Peyer's patch (tissue), 4 donors: ENCODE measurements at places on chromosomes 5 and 9.

- no peak for DNase-seq
These were observed 258.9 kb upstream of the GAS1 start for GRCh38 chr9:87206064-87206661.

DNA sequence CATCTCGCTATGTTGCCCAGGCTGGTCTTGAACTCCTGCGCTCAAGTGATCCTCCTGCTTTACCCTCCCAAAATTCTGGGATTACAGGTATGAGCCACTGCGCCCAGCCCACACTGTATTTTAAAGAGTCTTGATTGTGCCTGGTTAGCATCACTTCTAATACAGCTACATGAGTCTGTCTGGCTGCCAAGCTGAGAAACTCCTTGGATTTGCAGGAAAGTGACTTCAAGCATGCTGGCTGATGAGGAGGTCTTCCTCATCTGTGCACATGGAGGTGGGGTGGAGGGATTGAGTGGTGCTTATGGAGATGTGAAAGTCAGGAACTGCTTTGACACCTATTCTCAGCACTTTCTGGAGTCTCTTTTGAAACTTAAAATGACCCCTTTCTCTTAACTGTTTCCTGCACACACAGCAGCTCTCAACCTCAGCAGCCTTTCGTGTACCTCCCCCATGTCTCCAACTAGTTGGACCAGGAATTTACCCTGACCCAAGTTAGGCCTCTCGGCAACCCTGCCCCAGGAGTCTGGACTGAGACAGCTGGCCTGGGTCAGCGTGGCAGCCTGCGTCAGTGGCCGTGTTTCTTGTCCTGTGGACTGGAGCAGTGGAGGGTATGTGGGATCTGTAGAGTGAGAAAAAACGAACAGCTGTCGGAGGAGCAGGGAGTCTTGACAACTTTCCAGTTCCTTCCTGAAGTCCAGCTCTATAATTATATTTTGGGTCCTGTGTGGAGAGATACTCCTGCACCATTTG, 72.5 kb downstream of the ACER2 start:
- no peak for DNase-seq

- DNase-seq: no peak
These were observed 25.2 kb upstream of the HAPLN1 start for GRCh38 chr5:83745816-83746215.

DNA sequence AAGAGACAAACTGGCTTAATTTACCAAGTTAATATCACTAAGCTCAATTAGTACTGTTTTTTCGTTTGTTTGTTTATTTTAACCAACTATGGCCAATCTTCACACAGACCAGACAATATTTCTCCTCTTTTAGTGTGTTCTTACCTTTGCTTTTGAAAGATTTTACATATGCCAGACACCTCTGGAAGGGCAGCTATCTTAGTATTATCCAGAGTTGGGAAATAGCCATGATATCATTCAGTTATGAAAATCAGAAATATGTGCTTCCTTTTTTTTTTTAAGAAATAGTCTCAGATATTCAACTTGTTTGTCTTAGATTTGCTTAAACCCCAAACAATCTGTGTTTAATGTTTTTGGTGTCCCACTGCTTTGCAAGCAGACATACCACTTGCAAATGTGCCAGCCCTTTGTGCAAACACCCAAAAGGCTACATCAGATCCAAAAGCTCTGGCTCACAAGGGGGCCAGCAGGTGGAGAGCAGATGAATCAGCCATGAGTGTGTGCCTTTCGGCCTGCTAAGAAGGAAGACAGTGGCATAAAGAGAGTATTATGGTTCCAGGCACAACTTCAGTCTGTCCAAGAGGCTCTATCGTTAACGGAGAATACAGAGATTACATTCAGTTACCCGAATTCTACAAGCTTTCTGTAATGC, 147.6 kb downstream of the EFNA5 start:
- no peak for DNase-seq

- DNase-seq: no peak
These were observed 159.8 kb upstream of the GAS1 start for GRCh38 chr9:87107072-87107471.

DNA sequence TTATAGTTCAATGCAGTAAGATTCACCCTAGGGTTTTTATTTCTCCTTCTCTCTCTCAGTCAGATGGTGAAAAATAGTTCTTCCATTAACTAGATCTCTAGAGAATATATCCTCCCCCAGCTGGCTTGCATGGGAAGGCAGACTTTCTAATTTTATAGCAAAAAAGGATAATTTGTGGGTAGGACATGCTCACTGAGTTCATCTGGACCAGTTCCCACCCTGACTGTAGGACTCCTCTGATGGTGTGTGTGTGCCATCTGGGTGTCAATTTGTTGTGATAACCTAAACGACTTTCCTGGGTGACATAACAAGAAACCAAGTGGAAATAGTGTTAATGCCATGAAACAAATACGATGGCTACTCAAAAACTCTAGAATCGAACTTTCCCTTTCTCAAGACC, 44.9 kb downstream of the APBA1 start:
- DNase-seq: no peak

DNA sequence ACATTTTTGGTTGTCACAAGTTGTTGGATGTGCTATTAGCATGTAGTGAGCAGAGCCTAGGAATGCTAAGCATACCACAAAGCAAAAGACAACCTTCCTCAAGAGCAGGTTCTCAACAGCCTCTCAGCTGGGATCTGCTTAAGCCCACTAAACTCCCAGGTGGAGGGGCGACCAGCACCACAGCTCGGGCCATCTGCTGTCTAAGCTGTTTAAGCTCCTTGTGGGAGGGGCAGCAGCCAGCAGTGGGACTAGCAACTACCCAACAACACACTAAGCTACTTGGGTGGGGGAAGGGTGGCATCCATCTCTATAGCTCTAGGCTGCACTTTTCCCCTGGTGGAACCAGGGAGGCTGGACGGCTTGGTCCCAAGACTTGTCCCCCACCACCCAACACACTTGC, 1052.7 kb upstream of the ARRDC3 start:
- no peak for DNase-seq

- DNase-seq: no peak
These were observed 108.4 kb downstream of the ENTREP1 start for GRCh38 chr9:69433392-69433791.

DNA sequence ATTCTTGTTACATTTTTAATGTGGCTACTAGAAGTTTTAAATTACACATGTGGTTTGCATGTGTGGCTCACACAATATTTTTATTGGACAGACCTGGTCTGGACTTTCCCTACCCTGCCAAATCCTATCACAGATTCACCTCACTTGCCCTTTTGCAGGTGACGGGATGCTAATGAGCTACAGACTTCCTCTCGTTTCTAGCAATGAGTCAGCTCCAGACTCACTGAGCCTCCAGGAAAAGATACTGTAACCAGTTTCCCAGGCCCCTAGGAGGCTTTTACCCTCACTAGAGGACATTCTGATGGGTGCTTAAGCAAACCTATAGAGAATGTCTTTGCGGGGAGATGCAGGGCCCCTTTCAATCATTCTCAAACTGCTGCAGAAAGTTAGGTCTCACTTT, 135.4 kb downstream of the WDR41 start:
- no peak for DNase-seq

GRCh38 chr5:91144491-91145332, 238.4 kb downstream of the ARRDC3 start:
- DNase-seq: no peak

DNA sequence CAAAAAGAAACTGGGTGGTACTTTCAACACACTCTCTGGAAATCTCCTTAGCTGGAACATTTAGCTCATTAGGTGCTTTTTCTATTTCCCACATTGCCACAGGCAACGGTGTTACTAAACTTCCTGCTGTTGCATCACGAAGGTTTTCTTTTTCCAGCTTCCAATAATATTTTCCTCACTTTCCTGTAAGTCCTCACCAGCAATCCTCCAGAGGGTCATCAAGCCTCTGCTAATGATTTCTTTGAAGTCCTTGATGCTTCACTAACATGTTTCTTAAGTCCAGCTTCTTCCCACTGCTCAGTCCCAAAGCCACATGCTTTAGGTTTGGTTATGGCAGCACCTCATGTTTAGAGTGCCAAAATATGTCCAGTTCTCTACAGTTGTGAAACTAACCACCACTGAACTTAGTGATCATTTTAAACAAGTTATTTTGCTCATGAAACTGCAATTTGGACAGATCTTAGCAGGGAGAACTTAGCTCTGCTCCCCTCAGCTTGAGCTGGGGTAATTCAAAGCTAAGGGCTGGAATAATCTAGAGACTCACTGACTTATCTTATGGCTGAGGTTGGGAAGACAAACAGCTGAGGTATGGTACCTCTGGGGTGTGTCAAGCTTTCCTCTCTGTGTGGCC, 39.9 kb upstream of the RETREG1 start:
- no peak for DNase-seq

DNA sequence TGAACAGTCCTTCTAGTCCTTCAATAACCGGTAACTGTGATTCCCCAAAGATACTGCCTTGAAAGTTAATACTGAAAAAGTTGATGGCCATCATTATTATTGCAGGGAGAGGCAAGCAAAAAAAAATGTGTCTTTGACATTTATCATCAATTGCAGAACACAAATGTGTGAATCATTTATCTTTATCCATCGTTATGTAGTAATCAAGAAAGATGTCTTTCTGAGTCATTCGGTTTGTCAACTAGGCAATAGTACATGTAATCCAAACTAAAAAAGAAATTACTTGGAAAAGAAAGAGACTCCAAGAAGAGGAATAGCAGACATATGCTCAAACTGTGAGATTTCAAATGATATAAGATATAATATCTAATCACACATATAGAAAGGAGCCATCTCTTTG, 473.0 kb downstream of the CETN3 start:
- no peak for DNase-seq

GRCh38 chr9:79756414-79756813, 184.6 kb downstream of the TLE4 start:
- no peak for DNase-seq

GRCh38 chr5:7794823-7795222, 56.1 kb downstream of the CFAP90 start:
- DNase-seq: no peak

GRCh38 chr5:90612919-90613318, 54.3 kb downstream of the ADGRV1 start:
- DNase-seq: no peak

- no peak for DNase-seq
These were observed 34.4 kb downstream of the RAD50 start for GRCh38 chr5:132591145-132591544.

DNA sequence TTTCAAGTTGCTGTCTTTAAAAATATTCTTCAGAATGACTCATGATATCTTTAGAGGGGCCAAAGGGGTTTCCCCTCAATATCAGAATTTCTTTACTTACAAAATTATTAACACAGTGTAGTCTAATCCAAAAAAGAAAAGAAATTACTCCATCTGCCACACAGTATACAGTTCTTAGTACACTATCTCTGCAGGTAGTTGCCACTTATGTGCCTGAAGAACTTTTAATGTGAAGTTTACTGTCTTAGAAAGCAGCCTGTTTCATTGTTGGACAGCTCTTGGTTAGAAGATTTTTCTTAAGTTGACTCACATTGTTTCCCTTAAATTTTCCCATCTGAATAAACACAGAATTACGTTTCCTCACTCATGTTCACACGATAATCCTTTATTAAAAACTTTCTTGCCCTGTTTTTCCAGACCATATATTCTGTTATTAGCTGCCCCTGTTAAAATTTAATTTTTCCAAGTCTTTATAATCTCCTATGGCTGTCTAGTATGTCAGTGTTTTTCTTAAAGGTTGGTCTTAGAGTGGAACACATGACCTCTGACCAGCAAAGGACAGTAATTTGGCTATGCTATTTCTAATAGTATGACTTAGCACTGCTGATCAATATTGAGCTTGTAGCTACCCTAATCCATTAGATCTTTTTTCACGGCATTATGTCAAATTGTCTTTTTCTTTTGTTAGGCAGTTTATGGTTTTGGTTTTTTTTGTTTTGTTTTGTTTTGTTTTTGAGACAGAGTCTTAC, 21.8 kb upstream of the FKTN start:
- no peak for DNase-seq

- DNase-seq: no peak
These were observed 401.6 kb upstream of the ZNF608 start for GRCh38 chr5:125148076-125148475.

DNA sequence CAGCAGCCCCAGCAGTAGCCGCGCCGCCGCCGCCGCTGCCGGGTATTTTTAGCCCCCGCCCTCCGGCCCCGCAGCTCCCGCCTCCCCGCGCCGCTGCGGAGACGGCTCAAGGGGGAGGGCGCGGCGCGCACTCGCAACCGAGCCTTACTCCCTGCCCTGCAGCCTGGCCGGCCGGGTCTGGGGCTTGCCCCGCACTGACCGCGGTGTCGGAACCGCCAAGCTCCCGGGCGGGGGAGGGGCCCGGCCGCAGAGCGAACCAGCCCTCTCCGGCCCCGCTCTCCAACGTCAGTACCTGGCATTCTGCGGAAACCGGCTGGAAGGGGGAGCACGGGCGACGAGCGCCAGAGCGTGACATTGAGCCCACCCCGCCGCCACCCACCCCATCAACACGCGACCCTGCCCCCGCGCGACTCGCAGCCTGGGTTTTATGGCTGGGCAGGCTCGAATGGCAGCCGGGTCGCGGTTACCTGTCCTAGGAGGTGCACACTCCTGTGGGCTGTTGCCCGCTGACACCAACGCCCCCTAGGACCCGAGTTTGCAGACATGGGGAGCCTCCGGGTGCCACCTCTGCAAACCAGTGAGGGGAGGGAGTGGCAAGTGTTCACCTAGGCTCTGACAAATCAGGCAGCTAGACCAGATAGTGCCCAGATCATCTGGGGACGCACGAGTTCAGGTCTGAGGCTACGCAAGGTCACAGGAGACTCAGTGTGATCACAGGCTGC, at the start of gene ACSL6:
TSS of gene ACSL6 (minus strand) at position 37 of the 722 bp plus-strand sequence. CDS start 105 bp downstream, outside the sequence.
- peak; percentile 52 for DNase-seq

DNA sequence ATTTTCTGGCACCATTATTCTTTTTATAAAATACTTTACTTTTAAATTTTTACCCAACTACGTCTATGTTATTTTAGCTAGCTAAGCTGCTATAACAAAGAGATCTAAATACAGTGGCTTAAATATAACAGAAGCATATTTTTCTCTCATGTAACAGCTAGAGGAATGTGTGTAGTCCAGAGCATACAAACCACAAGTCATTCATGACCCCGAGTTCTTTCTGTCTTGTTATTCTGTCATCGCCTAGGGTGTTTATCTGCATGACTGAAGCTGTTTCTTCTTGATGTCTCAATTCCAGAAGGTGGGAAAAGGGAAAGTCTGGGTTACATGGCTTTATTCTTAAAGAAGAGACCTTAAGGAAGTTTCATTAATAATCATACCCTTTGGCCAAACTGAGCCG, 136.9 kb upstream of the RFX3 start:
- DNase-seq: no peak

GRCh38 chr5:63262185-63262981, 683.8 kb downstream of the LRRC70 start:
- DNase-seq: no peak

DNA sequence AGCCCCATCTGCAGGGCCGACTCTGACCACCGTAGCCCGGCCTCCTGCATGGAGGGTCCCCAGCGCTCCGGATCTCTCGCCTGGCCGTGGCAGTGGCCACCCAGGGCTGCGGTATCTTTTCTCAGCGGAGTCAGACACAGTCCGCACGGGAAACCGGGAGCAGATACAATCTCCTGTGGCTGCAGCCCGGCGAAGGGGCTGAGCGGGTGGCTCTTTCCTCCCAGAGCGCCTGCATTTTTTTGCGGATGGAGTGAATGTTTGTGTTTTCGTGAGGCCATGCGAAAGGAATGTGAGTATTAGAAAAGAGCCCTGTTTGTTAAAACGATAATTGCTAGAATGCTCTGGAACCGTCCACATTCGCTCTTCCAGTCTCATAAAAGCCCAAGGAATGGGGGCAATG, 53.4 kb upstream of the PTCH1 start:
- DNase-seq: no peak
